Activated naive CD8-positive, alpha-beta T cell treated with anti-CD3 and anti-CD28 coated beads, Interleukin-2, amount 10 ng/mL, durations not matched to agents 7 days and 5 days (primary cell): ENCODE measurements at places on chromosomes 2 and 18.
A peak's percentile ranks its signal among the peaks of the same experiment; 100 is the strongest.

GRCh38 chr2:71250935-71251334 lies 24.0 kb upstream of the PAIP2B start:
- DNase-seq, result no peak

- DNase-seq, result no peak
Observed at GRCh38 chr2:18119883-18120282, 241.4 kb downstream of the KCNS3 start.

DNA sequence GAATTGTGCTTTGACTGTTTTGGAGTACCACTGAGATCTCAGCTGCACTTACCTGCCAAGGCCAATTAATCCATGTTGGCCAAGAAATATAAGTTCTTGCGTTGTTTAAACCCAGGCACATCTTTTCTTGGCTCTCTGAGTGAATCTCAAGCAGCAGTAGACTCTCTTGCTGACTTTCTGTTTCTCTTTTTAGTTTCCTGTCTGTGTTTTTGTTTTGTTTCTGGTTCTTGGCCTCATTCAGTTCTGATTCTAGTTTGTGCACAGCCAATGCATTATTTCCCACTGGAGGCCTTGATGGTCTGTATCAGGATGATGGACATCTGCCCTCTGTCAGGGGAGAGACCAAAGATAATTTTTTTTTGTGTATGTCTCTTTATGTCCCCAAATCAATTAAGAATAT lies 379.4 kb downstream of the CDH2 start:
- DNase-seq, result no peak

GRCh38 chr18:56380685-56381084 lies 257.7 kb downstream of the TXNL1 start:
- no peak for DNase-seq

DNA sequence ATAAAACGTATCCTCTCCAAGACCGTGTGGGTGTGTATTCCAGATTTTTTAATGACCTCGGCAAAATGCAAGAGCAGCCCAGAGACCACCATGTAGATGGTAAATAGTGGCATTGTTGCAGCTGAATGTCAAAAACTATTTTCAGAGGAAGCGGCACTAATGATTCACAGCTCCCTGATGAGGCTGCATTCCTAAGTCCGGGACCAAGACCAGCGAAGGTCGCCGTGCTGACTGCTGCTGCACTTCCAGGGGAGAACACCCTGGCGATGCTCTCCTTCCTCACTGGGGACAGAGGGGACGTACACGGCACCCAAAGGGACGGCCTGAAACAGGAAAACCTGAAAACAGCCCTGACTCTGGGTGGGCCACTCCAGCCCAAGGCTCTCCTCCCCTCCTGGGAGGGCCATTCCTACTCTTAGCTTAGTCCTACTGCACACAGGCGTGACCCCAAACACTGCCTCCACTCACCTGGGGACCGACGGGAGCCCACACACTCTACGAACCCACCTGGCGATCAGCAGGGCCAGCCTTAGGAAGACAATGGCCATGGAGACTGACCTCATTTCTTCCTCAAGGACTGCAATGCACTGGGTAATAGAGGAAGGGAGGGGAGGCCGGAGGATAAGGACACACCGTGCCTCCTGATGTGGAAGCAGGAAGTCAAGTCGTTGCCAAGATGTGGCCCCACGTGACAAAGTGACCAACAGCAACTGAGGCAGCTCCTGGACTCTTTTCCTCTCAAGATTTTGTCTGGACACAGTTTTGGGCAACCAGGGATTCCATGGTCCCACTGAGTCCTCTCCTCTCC lies 82.8 kb downstream of the ZNF516 start:
- DNase-seq, result no peak

DNA sequence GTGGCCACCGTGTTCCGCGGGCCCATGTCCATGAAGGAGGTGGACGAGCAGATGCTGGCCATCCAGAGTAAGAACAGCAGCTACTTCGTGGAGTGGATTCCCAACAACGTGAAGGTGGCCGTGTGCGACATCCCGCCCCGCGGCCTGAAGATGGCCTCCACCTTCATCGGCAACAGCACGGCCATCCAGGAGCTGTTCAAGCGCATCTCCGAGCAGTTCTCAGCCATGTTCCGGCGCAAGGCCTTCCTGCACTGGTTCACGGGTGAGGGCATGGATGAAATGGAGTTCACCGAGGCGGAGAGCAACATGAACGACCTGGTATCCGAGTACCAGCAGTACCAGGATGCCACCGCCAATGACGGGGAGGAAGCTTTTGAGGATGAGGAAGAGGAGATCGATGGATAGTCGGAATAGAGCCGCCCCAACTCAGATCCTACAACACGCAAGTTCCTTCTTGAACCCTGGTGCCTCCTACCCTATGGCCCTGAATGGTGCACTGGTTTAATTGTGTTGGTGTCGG lies 17.7 kb downstream of the TUBB6 start:
- DNase-seq, result no peak

- DNase-seq, result peak; percentile 92
Observed at GRCh38 chr2:231713730-231714638, 5.7 kb downstream of the PTMA start.

- DNase-seq, result no peak
Observed at GRCh38 chr2:52995424-52995823, 772.2 kb upstream of the CHAC2 start.
